ENCODE measurements at places on chromosomes 11 and 22.

GRCh38 chr11:128737704-128738103, 43.8 kb downstream of the FLI1 start:
- no peak for DNase-seq

DNA sequence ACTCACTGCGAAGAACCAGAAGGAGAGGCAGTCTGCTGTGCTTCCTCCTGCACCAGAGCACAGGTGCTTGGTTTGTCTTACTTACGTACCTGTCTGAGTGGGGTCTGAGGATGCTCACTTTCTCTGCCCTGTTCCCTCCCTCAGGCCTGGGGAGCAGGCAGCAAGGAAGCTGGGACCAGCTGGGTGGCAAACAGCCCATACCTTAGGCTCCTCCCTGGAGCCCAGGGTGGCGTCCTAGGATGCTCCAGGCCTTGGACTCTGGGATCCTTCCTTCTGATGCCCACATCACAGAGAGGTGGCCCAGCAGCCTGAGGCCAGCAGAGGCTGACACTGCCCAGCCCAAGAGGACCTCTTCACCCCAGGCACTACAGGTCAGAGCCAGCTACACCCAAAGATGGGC, 593.2 kb downstream of the BRD1 start:
- DNase-seq = no peak

GRCh38 chr22:44179196-44179988, 1.3 kb upstream of the PARVG start:
- no peak for DNase-seq

- DNase-seq = no peak
Measured at GRCh38 chr11:46944356-46945075, 8.0 kb downstream of the CSTPP1 start.

GRCh38 chr22:48180631-48181030, 1418.2 kb downstream of the TBC1D22A start:
- DNase-seq = no peak

- DNase-seq = peak; percentile 34
Measured at GRCh38 chr22:17501679-17502285, 61.5 kb upstream of the SLC25A18 start.

- DNase-seq = no peak
Measured at GRCh38 chr11:68503251-68503687, 42.7 kb downstream of the PPP6R3 start.

GRCh38 chr22:34017205-34017604, 96.9 kb upstream of the LARGE1 start:
- no peak for DNase-seq

DNA sequence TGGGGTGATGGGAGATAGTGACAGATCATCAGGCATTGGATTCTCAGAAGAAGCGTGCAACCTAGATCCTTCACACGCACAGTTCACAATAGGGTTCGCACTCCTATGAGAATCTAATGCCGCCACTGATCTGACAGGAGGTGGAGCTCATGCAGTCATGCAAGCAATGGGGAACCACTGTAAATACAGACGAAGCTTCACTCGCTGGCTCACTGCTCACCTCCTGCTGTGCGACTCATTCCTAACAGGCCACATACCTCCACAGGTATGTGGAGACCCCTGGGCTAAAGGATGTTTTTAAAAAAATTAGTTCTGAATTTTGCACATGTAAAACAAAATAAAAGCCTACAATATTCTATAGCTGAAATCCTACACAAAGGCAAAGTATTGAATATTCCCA, 20.5 kb upstream of the TEAD1 start:
- DNase-seq = no peak

GRCh38 chr11:119315131-119316015, 1.6 kb downstream of the MCAM start:
- DNase-seq = peak; percentile 80

- no peak for DNase-seq
Measured at GRCh38 chr11:109957000-109957399, 136.2 kb upstream of the ZC3H12C start.

DNA sequence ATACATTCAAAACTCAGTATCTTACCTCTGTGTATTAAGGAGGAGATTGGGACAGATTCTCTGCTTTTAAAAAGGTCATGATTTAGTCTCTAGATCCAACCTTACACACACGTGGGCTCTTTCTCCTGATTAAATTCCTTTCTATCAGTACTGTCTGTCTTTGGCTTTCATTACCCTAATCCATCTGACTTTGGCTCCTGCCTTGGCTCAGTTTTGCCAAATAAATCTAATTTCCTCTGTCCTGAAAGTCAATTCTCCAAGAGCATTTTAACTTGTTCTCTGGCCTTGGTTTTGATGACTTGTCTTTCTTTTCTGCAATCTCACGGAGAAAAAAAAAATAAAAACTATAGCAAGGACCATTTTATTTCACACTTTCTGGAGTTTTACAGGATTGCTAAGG, 176.6 kb upstream of the PDGFD start:
- no peak for DNase-seq

DNA sequence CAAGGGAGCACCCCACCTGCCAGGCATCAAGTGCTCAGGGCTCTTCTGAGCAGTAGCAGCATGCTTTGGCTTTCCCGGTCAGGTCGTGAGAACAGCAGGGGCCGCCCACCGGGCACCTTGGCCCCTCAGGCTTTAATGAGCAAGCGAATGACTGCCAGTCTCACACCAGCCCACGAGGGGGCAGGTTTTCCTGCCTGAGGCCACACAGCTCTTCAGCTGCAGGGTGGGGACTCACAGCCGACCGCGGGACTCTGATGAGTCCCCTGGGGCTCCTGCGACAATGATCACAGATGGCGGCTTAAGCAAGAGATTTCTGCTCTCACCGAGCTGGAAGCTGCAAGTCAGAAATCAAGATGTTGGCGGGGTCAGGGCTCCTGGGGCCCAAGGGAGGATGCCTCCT, 14.3 kb upstream of the FGF19 start:
- DNase-seq = no peak

DNA sequence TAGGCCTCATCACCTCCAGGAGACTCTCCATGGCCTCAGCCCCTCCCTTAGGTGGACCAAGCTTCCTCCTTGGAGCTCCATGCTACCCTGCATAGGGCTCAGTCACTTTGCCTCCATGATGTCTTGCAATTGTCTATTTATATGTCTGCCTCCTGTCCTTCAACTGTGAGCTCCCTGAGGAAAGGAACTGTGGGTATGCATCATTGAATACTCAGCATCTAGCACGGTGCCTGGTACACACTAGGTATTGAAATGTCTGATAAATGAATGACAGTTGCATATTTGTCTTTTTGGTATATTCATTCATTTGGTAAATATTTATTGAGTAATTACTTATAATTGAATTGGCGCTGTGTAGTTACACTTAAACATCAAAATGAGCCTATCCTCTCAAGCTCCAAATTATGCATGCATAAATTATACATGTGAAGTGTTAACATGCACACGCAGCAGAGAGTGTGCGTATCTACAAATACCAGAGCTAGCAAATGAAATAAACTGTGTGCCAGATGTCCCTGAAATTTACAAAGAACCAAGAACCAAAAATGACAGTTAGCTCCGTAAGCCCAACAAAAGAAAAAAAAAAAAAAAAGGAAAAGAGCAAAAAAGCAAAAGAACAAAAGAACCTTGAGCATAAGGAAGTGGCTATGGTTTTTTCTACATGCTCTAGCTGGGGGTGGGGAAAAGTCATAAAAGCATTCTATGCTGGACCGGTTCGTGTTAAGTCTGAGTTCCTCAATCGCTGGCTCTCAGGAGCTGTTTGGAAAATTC, 25.2 kb downstream of the GRAP2 start:
- no peak for DNase-seq

- no peak for DNase-seq
Measured at GRCh38 chr11:44680982-44681597, 45.7 kb upstream of the TSPAN18 start.

GRCh38 chr22:36759481-36760159, 16.3 kb downstream of the IFT27 start:
- no peak for DNase-seq

DNA sequence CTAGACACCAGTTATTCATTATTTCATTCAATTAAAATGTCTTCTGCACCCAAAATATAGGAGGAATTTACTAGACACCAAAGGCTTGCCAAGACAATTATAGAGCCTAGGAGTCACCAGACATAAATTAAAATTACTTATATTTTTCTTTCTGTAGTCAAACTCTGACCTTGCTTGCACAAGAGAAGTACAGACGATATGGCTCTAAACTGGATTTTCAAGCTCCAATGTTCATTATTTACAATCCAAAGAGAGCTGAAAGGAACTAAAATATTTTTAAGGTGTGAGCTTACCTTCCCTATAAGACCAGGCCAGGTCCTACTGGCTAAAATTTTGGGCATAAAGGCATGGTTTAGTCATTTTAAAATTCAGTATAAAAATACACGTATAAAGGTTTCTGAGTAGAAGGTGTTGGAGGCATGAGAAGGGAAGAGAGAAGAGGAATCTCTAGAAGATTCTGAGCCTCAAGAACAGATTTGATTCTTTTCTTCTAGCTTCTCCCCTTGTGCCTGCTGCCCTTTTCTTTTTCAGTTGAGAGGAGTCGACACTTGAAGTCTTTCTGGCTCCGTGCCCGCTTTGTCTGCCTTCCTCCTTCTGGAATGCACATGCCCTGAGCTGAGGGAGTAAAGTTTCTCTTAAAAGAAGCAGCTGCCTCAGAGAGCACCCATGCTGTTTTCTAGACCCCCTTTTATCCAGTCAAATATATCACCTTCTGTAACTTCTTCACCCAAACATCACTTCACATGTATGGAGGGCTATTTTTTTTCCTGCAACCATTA, 13.5 kb downstream of the C11orf97 start:
- DNase-seq = peak; percentile 45

- DNase-seq = no peak
Measured at GRCh38 chr11:128919216-128919615, 23.5 kb downstream of the TP53AIP1 start.

DNA sequence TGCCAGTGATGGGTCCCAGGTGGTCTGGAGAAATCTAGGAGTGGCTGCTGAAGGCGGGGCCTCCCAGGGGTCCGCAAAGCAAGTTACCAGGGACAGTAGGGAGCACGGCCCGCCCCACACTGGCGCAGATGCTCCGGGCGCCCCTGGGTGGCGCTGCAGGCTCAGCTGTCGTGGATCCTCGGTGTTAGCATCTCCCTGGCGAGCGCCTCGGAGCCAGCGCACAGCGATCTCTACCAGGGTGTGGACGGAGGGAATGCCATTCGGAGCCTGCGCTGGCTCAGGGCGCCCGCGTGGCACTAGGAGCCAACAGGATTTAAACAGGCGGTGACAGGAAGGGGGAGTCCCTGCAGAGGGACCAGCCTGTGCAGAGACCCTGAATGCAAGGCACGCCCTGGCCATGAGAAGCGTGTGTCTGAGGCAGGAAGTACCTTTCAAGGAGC, 20.2 kb downstream of the FADS3 start:
- DNase-seq = peak; percentile 82
